Stimulated activated CD8-positive, alpha-beta memory T cell treated with anti-CD3 and anti-CD28 coated beads, Interleukin-2, amount 100 ng/mL, for 48 hours (primary cell): ENCODE measurements at places on chromosomes 1 and 21.

- no peak for DNase-seq
Observed at GRCh38 chr1:65581119-65581518, 160.7 kb downstream of the LEPR start.

GRCh38 chr1:143720087-143721023 lies 251.4 kb downstream of the FAM72C start:
- DNase-seq, result peak; percentile 6

- no peak for DNase-seq
Observed at GRCh38 chr1:26158908-26159742, at the start of gene FAM110D. FAM110D (plus strand) TSS chr1:26159079; CDS start chr1:26161292, 2,213 bp downstream.

DNA sequence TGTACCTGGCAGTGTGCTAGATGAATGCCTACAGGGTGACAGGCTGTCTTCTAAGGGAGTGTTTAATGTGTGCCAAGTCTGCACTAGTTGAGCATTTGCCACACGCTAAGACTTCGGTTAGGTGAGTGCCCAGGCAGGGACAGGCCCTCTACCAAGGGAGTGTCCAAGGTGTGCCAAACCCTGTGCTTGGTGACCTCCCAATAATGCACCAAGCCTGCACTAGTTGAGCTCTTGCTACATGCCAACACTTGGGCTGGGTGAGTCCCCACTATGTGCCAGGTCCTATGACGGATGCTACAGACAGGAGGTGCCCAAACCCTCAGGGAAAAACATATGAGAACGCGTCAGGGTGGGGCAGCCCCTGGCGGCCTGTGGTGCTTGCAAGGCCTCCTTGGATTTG lies 10.8 kb downstream of the SLC6A9 start:
- no peak for DNase-seq

GRCh38 chr21:44305691-44306090 lies 5.8 kb downstream of the PFKL start:
- DNase-seq, result no peak

DNA sequence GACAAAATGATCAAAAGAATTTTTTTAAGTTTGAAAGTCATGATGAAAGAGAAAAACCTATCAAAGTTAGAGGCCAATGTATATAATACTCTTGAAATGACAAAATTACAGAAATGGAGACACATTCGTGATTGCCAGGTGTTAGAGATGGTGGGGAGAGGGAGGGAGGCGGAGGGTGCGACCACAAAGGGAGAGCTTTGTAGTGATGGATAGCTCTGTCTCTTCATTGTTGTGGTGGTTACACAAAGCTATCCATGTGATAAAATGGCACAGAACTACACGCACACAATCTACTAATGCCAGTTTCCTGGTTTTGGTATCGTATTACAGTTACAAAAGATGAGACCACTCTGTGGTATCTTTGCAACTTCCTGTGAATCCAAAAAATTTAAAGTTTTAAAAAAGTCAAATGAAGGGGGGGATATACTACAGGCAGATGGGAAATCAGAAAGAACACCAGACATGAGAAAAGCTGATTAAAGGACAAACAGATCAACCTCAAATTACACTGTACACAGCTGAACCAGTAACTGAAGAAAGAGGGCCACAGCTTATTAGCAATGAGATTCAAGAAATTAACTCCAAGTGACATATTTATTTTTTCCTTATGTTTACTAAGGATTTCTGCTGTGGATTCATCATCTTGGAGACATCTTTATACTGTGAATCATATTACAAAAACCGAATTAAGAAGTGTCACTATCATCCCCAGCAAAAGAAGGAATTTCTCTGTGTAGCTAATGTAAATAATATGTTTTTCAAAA lies 199.1 kb downstream of the SLC45A1 start:
- no peak for DNase-seq

DNA sequence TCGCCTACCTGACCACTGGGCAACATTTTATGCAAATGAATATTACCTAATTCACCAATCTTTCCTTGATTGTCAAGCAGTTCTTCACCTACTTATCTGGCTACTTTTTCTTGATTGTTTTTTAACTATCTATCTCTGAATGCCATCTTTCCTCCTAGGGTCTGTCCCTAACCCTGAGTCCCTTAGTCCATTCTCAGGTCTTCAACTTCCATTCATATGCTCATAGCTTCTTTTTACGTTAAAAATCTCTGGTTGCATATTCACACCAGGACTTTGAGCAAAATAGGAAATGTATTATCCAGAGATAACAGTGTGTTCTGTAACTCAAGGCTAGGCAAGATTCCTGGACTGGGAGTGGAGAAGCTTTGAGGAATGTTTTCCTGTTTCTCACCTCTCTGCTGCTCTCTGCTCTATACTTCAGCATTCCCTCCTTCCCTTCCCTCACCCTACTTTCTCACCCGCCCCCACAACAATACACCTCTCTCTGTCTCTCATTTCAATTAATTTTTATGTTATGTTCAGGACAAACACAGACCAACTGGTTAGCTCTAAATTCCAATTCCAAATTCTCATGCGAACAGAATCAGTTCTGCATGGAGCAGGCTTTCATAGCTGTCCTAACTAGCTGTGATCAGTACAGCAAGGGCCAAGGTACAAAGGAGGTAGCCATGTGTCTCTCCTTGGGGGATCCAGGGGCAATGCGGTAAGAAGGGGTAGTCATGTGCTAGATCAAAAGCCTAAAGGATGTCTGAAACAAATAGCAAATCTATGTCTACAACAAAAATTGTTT lies 278.4 kb downstream of the USH2A start:
- no peak for DNase-seq

GRCh38 chr1:77986810-77987209 lies 7.9 kb upstream of the FUBP1 start:
- DNase-seq, result no peak

GRCh38 chr1:27103498-27103897 lies 51.4 kb downstream of the SLC9A1 start:
- DNase-seq, result no peak

GRCh38 chr1:51519048-51519864 lies at the start of gene EPS15:
EPS15 (minus strand) TSS chr1:51519266; CDS start chr1:51519231, 35 bp downstream.
- DNase-seq, result peak; percentile 88

GRCh38 chr1:26344147-26344920 lies 9.6 kb downstream of the CRYBG2 start:
- DNase-seq, result no peak

GRCh38 chr1:169250022-169250421 lies 117.6 kb downstream of the NME7 start:
- DNase-seq, result no peak

GRCh38 chr1:33351281-33351660 lies 30.4 kb upstream of the A3GALT2 start:
- DNase-seq, result no peak

DNA sequence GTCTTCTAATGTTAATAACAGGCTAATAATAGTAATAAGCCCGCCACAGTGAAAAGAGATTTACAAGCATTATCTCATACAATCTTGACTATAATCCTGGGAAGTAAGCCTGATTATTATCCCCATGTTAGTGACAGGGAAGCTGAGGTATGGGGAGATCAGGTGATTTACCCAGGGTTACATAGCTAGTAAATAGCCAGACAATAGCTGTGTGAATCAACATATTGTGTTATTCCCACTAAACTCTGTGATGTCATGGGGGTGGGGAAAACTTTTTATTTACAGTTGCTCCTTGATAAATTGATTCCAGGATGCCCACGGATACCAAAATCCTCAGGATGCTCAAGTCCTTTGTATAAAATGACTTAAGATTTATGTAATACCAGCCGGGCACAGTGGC lies 181.9 kb downstream of the LMO4 start:
- DNase-seq, result no peak

DNA sequence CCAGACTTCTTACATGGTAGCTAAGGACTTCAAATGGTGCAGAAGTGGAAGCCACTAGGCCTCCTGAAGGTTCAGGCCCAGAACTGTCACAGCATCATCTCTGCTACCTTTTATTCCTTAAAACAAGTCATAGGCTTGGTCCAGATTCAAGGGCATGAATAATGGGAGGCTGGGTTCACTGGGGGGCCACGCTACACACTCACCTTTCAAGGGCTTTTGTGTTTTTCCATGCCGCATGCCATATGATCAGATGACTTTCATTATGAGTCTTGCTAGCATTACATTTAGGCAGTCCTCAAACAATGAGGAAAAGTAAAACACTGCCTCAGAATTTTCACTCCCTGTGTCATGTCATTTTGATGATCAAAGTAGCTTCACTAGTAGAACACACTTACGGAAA lies 83.4 kb downstream of the VPS26C start:
- DNase-seq, result no peak

DNA sequence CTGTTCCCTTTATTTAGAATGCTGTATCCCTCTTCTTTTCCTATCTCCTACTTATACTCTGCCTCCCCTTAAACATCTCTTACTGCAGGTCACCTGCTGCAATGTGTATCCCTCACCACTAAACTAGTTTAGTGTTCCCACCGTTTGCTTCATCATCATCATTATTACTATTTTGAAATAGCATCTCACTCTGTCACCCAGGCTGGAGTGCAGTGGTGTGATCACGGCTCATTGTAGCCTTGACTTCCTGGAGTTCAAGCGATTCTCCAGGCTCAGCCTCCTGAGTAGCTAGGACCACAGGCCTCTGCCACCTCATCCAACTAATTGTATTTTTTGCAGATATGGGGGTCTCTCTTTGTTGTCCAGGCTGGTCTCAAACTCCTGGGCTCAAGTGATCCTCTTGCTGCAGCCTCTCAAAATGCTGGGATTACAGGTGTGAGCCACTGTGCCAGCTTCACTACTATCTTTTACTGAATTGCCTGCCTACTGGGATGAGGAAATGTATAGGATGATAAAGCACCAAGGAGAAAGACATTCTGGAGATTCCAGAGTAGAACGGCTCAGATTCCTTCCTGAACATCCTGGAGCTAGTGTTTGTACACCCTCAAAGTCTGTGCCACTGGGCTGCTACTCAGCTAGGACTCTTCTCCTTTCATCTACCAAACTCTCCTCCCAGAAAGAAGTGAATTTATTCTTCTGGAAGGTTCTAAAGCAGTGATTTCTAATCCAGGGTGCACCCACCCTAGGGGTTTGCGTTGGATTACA lies 8.6 kb upstream of the IFNAR1 start:
- DNase-seq, result no peak

DNA sequence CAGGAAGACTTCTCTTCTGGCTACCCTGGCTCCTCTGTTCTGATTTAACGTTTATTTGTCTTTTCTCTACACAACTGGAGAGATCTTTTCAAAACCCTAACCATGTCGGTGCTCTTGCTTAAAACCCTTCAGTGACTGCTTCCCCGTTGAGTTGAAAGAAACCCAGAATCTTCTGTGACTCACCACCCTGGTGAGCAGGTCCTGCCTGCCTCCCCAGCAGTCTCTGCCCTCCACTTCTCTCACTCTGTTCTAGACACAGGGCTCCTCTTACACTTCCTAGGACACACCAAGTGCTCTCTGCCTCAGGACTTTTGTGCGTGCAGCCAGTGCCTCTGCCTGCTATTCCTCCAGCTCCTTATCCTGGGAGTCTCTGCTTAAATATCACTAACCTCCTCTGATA lies 131.4 kb downstream of the IER5 start:
- no peak for DNase-seq

DNA sequence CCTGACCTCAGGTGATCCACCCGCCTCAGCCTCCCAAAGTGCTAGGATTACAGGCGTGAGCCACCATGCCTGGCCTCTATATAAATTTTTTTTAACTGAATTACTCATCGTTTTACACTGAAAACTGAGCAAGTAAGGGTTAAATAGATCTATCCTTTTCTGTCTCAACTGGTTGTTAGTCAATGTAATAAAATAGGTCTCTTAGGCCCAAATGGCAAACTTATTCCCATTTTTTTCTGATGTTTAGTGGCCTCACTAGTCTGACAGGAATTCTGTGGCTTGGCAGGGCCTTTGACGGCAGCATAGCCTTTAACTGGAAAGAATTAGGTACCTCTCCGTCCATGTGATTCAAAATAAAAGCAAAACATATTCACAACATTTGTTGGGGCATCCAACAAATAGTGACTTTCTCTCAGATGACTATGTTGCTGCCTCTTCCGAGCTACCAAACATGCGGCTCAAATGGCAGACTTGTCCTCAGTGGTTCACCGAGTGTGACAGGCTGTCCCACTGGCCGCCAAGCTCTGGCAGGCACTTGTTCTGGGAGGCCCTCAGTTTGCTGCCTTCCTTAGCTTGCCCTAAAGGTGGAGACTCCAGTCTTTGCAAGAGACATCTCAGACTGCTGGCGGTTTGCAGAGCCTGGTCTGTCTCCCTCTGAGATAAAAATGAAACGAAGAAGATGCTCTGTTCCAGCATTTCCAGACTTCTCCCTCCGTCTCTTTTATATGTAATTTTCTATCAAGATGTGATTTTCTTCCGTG lies 17.4 kb downstream of the ATP1A4 start:
- DNase-seq, result no peak

DNA sequence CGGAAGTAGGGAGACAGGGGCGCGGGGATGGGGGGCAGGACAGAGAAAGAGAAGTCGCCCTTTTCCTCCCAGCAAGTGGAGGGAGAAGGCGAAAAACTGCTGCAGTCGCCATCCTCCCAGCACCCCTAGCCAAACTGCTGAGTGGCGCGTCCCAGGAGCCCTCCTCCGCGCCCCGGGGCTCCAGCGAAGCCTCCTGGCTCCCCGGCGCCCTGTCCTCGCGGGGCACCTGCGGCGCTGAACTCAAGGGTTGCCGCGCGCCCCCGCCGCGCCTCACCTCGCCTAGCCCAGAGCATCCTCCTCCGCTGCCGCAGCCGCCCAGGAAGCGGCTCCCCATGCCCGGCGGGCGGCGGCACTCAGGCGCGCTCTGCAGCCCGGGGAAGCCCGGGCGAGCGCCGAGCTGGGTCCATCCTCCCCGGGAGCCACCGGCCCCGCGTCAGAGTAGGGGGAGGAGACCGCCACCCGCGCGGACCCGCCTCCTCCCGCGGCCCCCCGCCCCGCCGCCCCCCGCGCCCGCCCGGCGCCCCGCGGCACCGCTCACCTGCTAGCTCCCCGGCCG lies at the start of gene DAB1:
DAB1 (minus strand) TSS at position 405 of the 556 bp plus-strand sequence. CDS start 133,030 bp downstream, outside the sequence.
- no peak for DNase-seq

DNA sequence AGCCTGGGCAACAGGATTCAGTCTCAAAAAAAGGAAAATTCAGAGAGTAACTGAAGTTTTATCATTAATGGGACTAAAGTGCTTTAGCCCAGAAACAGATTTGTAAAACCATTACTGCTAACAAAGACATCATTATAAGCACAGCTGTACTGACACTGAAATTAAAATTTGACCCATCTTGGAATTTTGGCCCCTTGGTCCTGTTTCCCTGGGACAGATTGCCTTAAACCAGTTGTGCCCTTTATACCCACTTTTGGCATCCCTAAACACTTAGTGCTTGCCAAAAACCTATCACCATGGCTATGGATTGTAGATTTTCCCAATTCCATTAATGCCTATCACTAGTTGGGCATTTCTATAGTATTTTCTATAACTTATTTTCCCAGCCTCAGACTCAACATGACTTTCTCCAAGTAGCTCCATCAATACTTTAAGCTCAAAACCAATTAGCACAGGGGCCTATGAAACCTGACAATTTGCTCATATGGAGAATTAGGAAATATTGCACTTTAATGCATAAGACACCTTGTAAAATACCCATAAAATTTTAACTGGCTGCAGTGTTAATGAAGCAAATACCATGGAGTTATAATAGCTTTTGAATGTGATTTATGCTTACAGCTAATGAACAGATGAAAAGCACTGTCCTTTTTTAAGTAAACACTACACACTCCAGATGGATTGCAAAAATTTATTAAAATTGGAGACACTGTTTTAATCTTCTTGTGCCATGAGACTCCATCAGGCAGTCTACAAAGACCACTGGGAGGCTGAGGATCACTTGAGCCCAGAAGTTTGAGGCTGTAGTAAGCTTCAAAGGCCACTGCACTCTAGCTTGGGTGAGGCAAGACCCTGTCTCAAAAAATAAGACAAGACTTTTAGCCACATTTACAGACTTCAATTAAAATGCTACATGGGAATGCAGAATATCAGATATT lies 4.3 kb downstream of the GAS5 start:
- no peak for DNase-seq

GRCh38 chr1:201488830-201489589 lies 17.9 kb downstream of the CSRP1 start:
- no peak for DNase-seq

GRCh38 chr1:61842036-61842435 lies 99.8 kb downstream of the PATJ start:
- DNase-seq, result no peak
